ENCODE measurements at places on chromosomes 4 and X.

- DNase-seq = no peak
Measured at GRCh38 chr4:168815379-168816345, 194.4 kb downstream of the CBR4 start.

DNA sequence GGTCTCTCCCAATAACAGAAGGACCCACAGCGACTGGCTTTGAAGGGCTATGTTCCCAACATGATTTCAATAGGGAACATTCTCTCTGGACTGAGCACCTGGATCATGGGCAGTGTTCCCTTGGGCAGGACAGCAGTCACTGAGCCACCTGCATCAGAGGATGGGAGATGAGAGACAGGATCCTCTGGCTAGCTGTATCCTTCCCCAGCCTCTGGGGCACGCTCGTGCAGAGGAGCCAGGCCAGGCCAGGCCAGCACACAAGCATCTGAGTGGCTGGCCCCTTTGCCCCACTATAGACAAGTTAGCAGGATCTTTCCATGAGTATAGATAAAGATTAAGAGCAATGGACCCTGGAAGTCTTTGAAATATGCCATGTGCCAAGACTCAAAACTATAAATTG lies 66.3 kb downstream of the NEUROG2 start:
- DNase-seq = no peak

GRCh38 chr4:124202099-124202498 lies 510.4 kb downstream of the ANKRD50 start:
- no peak for DNase-seq

DNA sequence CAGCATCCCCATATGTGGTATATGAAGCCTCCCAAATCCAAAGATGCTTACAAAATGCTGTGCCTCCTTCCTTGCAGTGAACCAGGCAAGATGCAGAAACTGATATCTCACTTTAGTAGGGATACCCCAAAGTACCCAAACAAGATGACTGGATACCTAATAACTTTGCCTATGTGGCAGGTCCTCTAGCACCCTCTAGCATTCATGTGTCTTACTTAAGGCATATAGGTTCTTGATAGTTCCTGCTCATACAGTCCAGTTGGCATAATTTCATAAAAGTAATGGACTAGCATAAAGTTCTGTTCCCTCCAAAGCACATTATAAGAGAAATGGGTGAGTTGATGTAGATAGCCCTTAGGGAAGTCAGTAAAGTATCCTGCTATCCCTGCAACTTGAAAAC lies 36.8 kb upstream of the SPP1 start:
- no peak for DNase-seq

DNA sequence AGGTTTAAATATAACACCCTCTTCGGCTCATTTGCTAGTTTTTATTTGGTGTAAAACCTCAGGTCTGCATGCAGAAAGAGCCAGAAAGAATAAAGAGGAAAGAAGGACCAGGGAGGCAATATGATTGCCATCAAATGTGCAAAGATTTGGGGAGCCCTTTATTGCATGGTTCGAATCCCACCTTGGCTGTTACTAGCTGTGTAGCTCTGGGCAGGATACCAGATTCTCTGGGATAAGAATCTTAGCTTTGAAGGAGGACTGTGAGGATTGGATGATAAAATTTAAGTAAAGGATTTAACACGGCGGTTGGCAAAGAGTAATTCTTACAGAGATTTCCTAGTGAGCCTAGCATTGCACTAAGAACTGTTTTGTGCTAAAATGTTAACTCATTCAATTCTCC lies 510.2 kb upstream of the LCORL start:
- no peak for DNase-seq

GRCh38 chrX:148582353-148582752 lies 81.9 kb downstream of the AFF2 start:
- no peak for DNase-seq

GRCh38 chrX:97691901-97692455 lies 808.3 kb downstream of the RPA4 start:
- DNase-seq = no peak

DNA sequence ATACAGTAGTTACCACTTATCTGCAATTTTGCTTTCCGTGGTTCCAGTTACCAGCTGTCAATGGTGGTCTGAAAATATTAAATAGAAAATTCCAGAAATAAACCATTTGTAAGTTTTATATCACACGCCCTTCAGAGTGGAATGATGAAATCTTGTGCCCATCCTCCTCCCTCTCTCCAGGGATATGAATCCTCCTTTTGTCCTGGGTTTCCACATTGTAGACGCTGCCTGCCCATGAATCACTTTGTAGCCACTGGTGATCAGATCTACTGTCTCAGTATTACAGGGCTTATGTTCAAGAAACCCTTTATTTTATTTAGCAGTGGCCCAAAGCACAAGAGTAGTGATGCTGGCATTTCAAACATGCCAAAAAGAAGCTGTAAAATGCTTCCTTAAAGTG lies 198.6 kb downstream of the KCNIP4 start:
- DNase-seq = no peak

Measured in activated CD4-positive, alpha-beta memory T cell treated with anti-CD3 and anti-CD28 coated beads for 36 hours (primary cell).